ENCODE measurements at places on chromosomes 7 and 10. TPM values are rescaled to one million over a fixed set of nuclear protein-coding genes. Genes with fewer than 3 reads are reported as not detected.

VWA2 gene
- 1.8 TPM for total RNA-seq

SPDYE8 gene
- not detected for total RNA-seq

CWF19L1 gene
- 25.0 TPM for total RNA-seq

ITIH5 gene
- total RNA-seq: not detected

TUBAL3 gene
- total RNA-seq: 0.26 TPM

LRRC18 gene
- total RNA-seq: not detected

TRPV6 gene
- 0.26 TPM for total RNA-seq

LBX1 gene
- not detected for total RNA-seq
